Dermis microvascular lymphatic vessel endothelial cell (primary cell): ENCODE measurements at places on chromosomes 2 and 18.

DNA sequence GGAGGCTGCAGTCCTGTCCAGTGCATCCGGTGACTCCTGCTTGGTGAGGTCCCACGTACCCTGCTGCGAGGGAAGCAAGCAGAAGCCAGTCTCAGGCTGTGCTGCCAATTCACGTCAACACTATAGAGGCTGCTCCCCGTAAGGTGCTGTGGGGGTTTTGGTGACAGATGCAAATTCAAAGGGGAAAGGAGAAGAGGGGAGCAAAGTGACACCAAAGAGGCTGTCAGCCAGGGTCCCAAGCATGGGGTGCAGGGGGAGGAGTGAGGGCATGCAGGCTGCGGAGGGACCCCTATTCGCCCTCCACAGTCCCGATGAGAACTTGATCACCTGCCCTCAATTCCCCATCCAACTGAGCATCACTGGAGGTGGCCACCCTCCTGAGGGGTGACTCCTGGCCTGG lies 179.4 kb upstream of the HS6ST1 start:
- DNase-seq: no peak

DNA sequence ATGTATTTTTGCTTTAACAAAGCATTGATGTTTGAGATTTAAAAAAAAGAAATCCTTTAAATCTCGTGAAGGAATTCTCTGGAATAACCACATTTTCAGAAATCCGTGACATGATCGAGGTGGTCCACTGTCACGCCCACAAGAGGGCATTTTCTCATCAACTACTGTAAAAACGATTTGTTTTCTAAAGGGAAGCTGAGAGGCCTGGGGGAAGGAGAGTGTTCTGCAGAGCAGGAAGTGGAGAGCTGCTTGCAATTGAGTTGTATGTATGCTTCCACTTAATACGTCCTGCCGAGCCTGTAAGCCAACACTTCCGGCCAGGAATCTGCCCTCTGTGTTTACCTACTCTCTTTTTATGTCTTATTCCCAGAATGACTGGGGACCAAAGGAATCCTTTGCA lies 19.4 kb downstream of the KLHL29 start:
- peak; percentile 78 for DNase-seq

GRCh38 chr18:28637897-28638296 lies 461.0 kb upstream of the CDH2 start:
- DNase-seq: peak; percentile 17

DNA sequence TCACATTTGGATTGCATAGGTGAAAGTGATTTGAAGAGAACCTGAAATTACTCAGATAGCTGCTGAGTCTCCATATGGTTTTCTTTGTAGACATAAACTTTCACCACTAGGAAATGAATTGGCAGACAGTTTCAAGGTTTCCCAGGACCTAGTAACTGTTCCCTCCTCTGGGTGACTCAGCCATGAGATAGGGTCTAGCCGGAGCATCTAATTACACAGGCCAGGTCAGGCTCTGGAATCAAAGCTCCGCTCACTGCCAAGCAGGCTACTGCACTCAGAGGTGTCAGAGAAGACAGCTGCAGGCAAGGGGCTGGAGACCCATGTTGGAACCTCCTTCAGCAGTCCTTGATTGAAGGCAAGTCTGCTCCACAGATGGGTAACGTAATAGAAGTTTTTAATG lies 429.2 kb downstream of the TNS1 start:
- no peak for DNase-seq
